ENCODE measurements at places on chromosomes 2 and 18. TPM values are rescaled to one million over a fixed set of nuclear protein-coding genes. Genes with fewer than 3 reads are reported as not detected.

The NCOA1 gene
- total RNA-seq = 35.2 TPM

The EPB41L5 gene
- total RNA-seq = 36.0 TPM

The LYPD6 gene
- 8.4 TPM for total RNA-seq

GRCh38 chr2:50290718-50291117, 741.2 kb downstream of the NRXN1 start:
- DNase-seq = no peak
- H3K4me3 ChIP-seq = no peak overlapping the region
- no peaks in the 10 kb centered on the region for H3K4me1 ChIP-seq
- H3K27ac ChIP-seq = no peak overlapping the region

GRCh38 chr2:136118819-136119716, 1.1 kb upstream of the CXCR4 start:
- H3K4me1 ChIP-seq = no peaks in the 10 kb centered on the region
- H3K4me3 ChIP-seq = peak overlapping the region; percentile 53
- H3K27ac ChIP-seq = peak overlapping the region; percentile 77
- H3K27me3 ChIP-seq = peaks cover 55% of the 10 kb centered on the region
- peak; percentile 61 for DNase-seq

- DNase-seq = no peak
- H3K36me3 ChIP-seq = no peaks in the 10 kb centered on the region
- no peaks in the 10 kb centered on the region for H3K27me3 ChIP-seq
- no peak overlapping the region for H3K4me3 ChIP-seq
- no peak overlapping the region for H3K27ac ChIP-seq
Measured at GRCh38 chr2:52077159-52077558, 1045.2 kb upstream of the NRXN1 start.

GRCh38 chr2:120133572-120134244, 89.5 kb downstream of the TMEM185B start:
- no peaks in the 10 kb centered on the region for H3K4me1 ChIP-seq
- no peaks in the 10 kb centered on the region for H3K27me3 ChIP-seq
- DNase-seq = no peak
- no peak overlapping the region for H3K27ac ChIP-seq
- no peaks in the 10 kb centered on the region for H3K36me3 ChIP-seq

DNA sequence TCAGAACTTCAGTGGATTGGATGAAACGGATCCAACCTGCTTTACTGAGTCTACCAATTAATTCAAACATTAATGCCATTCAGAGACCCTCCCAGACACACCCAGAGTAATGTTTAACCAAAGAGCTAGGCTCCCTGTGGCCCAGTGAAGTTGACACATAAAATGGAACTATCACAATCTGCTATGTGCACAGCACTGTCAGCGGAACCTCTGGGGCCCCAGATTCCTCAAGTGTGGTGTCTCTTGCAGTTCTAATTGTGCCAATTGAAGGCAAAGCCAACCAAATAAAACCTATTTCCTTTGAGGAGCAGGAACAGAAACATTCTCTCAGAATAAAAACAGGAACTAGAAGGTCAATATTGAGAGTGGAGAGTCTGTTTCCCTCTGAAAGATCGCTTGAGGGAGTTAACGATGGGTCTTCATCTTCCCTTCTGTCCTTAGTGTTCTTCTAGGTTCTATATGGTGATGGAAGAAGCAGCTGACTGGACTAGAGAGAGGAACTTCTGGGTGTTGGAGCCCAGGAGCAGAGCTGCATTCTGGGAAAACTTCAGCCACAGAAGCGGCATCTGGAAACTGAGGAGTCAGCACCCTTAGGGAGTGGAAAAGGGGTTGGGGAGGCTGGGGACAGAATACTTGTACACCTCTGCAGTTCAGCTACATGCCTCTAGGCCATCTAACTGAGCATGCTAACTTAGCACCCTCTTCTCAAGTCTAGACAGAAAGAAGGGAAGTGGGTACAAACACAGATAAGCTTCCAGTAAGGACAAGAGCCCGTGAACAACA, 174.4 kb upstream of the FBXO11 start:
- H3K4me3 ChIP-seq = no peak overlapping the region
- no peaks in the 10 kb centered on the region for H3K27me3 ChIP-seq
- DNase-seq = no peak
- H3K27ac ChIP-seq = no peak overlapping the region
- H3K4me1 ChIP-seq = no peaks in the 10 kb centered on the region

DNA sequence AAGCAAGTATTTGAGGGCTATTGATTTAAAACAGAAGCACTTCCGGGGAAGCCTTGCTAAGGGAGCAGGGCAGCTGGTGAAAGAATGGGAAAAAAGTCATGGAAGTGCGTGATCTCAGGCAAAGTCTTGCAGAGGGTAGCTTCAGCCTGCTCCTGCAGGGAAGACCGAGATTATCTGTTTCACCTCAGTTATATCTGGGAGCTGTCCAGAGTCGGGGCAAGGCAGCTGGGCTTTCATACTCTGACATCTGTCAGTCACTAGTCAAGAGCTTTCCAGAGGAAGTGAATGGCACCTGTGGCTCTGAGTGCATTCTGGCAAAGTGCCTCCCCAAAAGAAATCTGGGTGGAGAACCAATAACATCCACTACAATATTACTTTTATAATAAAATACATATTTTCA, 8.7 kb downstream of the NXPH2 start:
- H3K27ac ChIP-seq = no peak overlapping the region
- DNase-seq = no peak
- no peaks in the 10 kb centered on the region for H3K4me1 ChIP-seq
- peaks cover 3% of the 10 kb centered on the region for H3K27me3 ChIP-seq
- H3K36me3 ChIP-seq = no peaks in the 10 kb centered on the region

DNA sequence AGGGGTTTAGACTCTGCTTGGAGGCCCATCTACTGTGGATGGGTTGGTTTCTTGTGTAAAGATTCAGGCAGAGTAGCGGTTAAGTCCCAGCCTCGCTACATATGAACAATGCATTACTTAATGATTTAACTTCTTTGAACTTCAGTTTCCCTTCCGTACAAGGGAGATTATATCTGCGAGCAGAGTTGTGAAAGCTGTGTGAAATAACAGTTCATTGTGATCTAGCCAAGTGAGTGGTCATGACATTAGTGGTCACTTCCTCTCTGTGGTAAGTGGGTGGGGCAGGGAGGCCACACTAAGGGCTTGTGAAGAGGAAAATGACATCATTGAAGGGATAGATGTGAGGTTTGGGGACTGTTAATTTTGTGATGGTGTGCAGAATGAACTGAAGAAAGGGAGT, 14.1 kb upstream of the MEX3C start:
- H3K4me3 ChIP-seq = no peak overlapping the region
- H3K4me1 ChIP-seq = no peaks in the 10 kb centered on the region
- no peak overlapping the region for H3K27ac ChIP-seq
- no peaks in the 10 kb centered on the region for H3K27me3 ChIP-seq
- no peaks in the 10 kb centered on the region for H3K36me3 ChIP-seq

- no peak overlapping the region for H3K27ac ChIP-seq
- H3K4me3 ChIP-seq = no peak overlapping the region
- H3K36me3 ChIP-seq = no peaks in the 10 kb centered on the region
- no peaks in the 10 kb centered on the region for H3K4me1 ChIP-seq
- H3K27me3 ChIP-seq = no peaks in the 10 kb centered on the region
- DNase-seq = no peak
Measured at GRCh38 chr2:219461047-219461514, 26.4 kb downstream of the SPEG start.

- no peak for DNase-seq
- H3K27ac ChIP-seq = peak overlapping the region; percentile 38
- H3K36me3 ChIP-seq = no peaks in the 10 kb centered on the region
- H3K27me3 ChIP-seq = no peaks in the 10 kb centered on the region
Measured at GRCh38 chr18:48934415-48934722, 16.4 kb downstream of the SMAD7 start.

DNA sequence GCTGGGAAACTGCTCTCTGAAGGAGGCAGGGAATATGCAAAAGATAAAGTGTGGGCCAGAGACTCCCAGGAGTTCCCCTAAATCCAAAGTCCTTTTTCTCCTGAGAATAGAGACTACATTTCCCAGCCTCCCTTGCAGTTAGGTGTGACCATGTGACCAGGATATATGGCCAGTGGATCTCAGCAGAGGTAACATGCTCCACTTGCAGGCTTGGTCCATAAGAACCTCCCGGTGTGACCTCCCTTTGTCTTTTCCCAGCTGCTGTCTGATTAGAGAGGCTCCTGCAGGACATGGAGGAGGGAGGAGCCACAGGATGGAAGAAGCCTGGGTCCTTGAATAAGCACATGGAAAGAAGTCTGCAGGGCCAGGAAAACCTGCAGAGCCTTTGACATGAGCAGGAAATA, 76.2 kb downstream of the TGFA start:
- no peaks in the 10 kb centered on the region for H3K36me3 ChIP-seq
- H3K27me3 ChIP-seq = no peaks in the 10 kb centered on the region
- peak; percentile 37 for DNase-seq
- peak overlapping the region; percentile 3 for H3K27ac ChIP-seq
- H3K4me1 ChIP-seq = no peaks in the 10 kb centered on the region

- peaks cover 41% of the 10 kb centered on the region for H3K27me3 ChIP-seq
- H3K36me3 ChIP-seq = no peaks in the 10 kb centered on the region
- no peak overlapping the region for H3K4me3 ChIP-seq
- H3K4me1 ChIP-seq = no peaks in the 10 kb centered on the region
- no peak for DNase-seq
Measured at GRCh38 chr18:46754188-46754587, 2.7 kb downstream of the ST8SIA5 start.

DNA sequence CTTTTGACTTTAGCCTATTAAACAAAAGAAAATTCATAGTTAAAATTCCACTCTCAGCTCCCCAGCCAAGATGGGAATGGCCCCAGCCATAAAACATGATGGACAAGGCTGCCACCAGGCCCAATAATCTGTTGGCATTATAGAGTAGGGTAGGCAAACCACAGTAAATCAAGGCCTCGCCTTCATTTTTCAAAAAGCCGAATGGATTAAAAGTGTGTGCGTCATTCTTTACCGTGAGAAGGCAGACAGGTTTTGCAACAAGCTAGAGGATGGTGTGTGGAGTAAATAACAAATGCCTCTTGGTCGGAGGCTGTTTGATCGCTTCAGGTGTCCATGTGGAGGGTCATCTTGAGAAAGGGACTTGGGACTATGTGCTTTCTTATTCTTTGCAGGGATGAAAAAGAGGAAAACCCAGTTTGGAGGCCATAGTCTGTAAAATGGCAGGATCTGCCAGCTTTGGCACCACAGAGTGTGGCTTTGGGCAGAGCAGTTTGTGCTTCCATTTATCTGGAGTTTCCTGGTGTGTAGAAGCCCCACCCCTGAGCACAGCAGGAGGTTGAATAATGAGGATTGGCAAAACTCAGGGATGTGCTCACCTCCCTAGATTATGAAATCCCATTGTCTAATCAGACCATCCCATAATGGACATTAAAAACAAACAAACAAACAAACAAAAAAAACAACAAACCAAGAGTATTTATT, 57.1 kb upstream of the ITGB6 start:
- DNase-seq = peak; percentile 56
- peak overlapping the region; percentile 15 for H3K27ac ChIP-seq
- no peaks in the 10 kb centered on the region for H3K27me3 ChIP-seq
- no peaks in the 10 kb centered on the region for H3K36me3 ChIP-seq
- no peak overlapping the region for H3K4me3 ChIP-seq
- no peaks in the 10 kb centered on the region for H3K4me1 ChIP-seq

DNA sequence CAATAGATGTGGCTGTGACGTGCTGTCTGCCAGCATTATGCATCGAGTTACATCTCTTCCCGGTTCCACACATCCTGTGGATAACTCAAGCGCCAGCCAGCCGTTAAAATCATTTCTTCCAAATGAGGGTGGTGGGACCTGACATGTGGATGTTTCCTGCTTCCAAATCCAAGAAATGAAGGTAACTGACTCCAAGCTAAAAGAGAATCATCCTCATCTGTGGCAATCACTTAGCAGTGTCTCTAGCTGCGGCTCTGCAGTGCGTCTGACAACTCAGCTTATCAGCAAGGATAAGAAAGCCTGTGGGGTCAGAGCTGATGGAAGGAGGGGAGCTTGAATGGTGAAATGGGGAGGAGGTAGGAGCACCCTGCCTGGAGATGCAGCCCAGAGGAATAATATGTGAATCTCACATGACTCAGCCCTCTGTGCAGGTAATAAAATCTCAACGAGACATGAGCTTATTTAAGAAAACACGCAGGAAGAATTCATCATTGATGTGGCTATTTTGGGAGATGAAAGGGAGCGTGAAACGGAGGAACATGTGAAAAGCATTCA, 382.2 kb upstream of the TRIB2 start:
- H3K27ac ChIP-seq = no peak overlapping the region
- no peaks in the 10 kb centered on the region for H3K36me3 ChIP-seq
- no peaks in the 10 kb centered on the region for H3K4me1 ChIP-seq
- no peaks in the 10 kb centered on the region for H3K27me3 ChIP-seq

- DNase-seq = no peak
- no peaks in the 10 kb centered on the region for H3K36me3 ChIP-seq
- H3K4me1 ChIP-seq = no peaks in the 10 kb centered on the region
Measured at GRCh38 chr18:27298214-27298804, 113.2 kb upstream of the CHST9 start.

DNA sequence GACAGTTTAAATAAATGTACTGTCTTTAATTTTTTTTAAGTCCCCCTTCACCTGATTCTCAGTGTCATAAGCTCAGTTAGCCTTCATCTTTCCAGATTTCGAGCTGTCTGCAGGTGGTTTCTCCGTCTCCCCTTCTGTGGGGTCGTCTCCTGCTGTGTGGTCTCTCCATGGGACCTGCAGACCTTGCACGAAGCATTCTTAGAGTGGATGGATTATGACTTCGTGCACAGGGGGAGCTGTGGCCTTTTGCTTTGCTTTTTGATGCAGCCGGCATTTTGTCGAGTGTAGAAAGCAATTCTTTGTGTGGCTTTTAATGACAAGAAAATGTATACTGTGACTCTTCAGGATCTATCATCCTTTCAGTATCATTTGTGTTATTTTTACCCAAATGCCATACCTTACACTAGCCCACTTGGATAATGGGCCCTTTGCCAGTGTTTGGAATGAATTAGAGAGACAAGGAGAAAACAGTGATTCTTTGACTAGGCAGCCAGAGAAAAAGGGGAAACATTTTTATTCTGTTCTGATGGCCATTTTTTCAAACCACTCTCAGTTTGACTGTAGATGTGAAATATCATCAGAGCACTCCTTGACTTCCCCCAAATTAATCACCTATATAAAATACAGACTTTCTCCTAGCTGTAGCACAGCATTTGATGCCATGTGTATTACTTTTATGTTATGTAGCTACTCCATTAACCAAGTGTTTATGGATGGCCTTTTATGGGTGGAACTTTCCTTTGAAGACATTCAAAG, 54.3 kb downstream of the ITGA6 start:
- H3K27me3 ChIP-seq = no peaks in the 10 kb centered on the region
- H3K36me3 ChIP-seq = peaks cover 4% of the 10 kb centered on the region
- no peaks in the 10 kb centered on the region for H3K4me1 ChIP-seq

GRCh38 chr2:117936871-117937428, 76.9 kb downstream of the CCDC93 start:
- no peaks in the 10 kb centered on the region for H3K27me3 ChIP-seq
- DNase-seq = no peak

DNA sequence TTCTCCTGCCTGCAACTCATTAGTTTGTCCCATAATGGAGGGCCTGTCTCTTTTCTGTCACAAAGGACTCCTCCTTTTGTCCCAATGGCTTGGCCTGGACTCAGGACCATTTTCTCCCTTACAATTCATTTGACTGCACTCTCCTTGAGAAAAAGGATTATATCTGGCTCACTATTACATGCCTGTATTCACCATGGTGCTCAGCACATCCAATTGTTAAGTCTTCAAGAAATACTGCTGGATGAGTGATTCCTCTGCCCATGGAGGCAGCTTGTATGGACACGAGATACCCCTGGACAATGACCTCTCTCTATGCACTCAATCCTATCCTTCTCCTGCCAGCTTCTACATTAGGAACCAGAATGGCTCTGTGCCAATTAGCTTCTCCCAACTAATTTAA, 47.0 kb downstream of the CHST9 start:
- H3K27ac ChIP-seq = no peak overlapping the region
- no peaks in the 10 kb centered on the region for H3K27me3 ChIP-seq
- H3K36me3 ChIP-seq = no peaks in the 10 kb centered on the region
- H3K4me3 ChIP-seq = no peak overlapping the region
- no peak for DNase-seq
- no peaks in the 10 kb centered on the region for H3K4me1 ChIP-seq
